ENCODE measurements at places on chromosomes 7 and 10. TPM values are rescaled to one million over a fixed set of nuclear protein-coding genes. Genes with fewer than 3 reads are reported as not detected.

THNSL1 gene
- total RNA-seq: 4.6 TPM

TMEM270 gene
- not detected for total RNA-seq

HTR7 gene
- total RNA-seq: not detected

OTUD1 gene
- total RNA-seq: 11.2 TPM

SEMA3E gene
- total RNA-seq: not detected

SPAG6 gene
- total RNA-seq: 3.7 TPM

TRPV5 gene
- total RNA-seq: not detected

CXCL12 gene
- total RNA-seq: not detected

SYT15B gene
- total RNA-seq: 0.26 TPM

RELN gene
- not detected for total RNA-seq

PRKCQ gene
- total RNA-seq: 58.7 TPM

TMEM225B gene
- 2.3 TPM for total RNA-seq

CAMK2B gene
- 0.63 TPM for total RNA-seq

TBXAS1 gene
- 1.7 TPM for total RNA-seq

FAM25A gene
- not detected for total RNA-seq

ITPRID1 gene
- not detected for total RNA-seq

ASB10 gene
- total RNA-seq: not detected

FEZF1 gene
- total RNA-seq: not detected

PNLIPRP3 gene
- not detected for total RNA-seq

SMIM30 gene
- 38.1 TPM for total RNA-seq

ZPBP gene
- total RNA-seq: not detected

PVRIG gene
- 63.2 TPM for total RNA-seq

PSD gene
- 2.9 TPM for total RNA-seq

PDE6C gene
- total RNA-seq: not detected

ACTL6B gene
- total RNA-seq: not detected

NUTM2A gene
- 0.38 TPM for total RNA-seq

TDRD1 gene
- 0.05 TPM for total RNA-seq

BLOC1S2 gene
- 43.1 TPM for total RNA-seq

HOXA10 gene
- total RNA-seq: not detected
